Hematopoietic multipotent progenitor cell treated with erythropoietin and hydrocortisone succinate and interleukin-3 and kit ligand, for 4 days (in vitro differentiated cells): ENCODE measurements at places on chromosomes 2 and 18.

DNA sequence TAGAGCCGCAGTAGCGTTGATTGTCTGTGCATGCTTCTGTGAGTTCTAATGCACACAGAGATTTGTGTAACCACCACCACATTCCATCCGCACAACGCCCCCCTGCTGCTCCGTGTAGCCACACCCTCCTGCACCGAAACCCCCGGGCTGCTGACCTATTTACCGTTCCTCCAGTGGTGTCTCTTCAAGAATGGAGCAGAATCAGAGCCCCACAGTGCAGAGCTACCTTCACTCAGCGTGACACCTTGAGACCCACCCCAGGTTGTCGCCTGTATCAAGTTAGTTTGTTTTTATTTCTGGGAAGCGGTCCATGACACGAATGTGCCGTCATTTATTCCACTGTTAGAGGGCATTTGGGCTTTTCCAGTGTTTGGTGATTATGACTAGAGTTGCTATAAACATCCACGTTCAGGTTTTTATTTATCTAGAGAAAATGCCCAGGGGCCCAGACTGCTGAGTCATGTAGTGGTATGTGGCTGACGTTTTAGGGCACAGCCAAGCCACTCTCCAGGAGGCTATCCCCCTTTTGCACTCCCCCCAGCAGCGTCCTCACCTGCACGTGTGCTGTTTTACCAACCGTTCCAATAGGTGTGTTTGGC, 266.8 kb downstream of the NDUFA10 start:
- DNase-seq: peak; percentile 20

GRCh38 chr2:181683518-181684453, 3.5 kb upstream of the NEUROD1 start:
- DNase-seq: peak; percentile 18

DNA sequence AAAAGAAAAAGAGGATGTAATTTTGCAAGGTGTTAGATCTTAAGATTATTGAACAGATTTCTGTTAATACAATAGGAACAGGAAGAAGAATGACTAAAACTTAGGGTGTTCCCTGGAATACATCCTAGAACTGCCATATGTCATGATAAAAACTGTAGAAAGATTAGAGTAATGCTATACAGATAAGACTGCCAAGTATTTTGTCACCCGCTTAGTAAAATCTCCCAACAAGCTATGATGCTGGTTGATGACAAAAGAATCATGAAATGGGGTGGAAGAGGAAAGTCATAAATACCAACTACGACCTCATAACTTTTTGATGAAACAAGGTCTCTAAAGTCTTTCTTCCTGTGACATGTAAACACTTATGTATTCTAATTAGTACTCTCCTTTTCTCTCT, 163.6 kb upstream of the COL3A1 start:
- no peak for DNase-seq

DNA sequence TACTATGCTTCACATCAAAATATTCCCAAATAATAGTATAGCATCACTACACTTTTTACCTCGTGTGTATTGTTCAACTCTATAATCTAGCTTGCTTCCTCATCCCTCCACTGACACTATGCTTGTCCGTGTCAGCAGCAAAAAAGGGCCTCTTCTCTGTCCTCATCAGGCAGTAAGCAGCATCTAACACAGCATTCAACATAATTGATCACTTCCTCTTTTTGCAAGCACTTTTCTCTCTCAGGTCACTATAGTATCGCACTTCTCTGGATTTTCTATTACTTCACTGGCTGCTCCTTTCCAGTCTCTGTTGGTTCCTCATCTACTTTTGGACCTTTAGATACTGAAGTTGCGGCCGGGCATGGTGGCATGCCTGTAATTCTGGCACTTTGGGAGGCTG, 64.9 kb upstream of the ZSWIM2 start:
- DNase-seq: peak; percentile 73
